Posterior cingulate gyrus (tissue), 11 donors: ENCODE measurements at places on chromosomes 6 and 20.

DNA sequence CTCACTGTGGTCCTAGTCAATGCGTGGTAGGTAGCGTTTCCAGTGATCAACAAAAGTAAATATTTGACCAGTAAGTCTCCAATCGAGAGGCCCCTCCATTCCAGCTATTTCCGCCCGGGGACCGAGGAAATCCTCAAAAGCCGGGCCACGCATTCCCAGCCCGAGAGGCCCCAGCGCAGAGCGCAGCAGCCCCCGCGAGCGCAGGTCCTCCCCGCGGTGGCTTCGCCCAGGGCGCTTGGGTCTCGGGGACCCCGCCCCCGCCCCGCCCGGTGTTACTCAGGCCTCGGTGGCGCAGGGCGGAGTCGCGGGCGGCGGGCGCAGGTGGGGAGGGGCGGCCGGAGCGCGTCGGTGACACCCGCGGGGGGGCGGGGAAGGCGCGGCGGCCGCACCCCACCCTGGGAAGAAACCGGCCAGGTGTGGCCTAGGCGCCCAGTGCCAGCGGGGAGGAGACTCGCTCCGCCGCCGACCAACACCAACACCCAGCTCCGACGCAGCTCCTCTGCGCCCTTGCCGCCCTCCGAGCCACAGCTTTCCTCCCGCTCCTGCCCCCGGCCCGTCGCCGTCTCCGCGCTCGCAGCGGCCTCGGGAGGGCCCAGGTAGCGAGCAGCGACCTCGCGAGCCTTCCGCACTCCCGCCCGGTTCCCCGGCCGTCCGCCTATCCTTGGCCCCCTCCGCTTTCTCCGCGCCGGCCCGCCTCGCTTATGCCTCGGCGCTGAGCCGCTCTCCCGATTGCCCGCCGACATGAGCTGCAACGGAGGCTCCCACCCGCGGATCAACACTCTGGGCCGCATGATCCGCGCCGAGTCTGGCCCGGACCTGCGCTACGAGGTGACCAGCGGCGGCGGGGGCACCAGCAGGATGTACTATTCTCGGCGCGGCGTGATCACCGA, at the start of gene DSP:
Gene DSP (plus strand): TSS at position 497 of the 890 bp plus-strand sequence. CDS start 245 bp downstream, at position 742.
- DNase-seq = no peak

GRCh38 chr6:26351544-26351953, 13.4 kb upstream of the BTN3A2 start:
- no peak for DNase-seq

DNA sequence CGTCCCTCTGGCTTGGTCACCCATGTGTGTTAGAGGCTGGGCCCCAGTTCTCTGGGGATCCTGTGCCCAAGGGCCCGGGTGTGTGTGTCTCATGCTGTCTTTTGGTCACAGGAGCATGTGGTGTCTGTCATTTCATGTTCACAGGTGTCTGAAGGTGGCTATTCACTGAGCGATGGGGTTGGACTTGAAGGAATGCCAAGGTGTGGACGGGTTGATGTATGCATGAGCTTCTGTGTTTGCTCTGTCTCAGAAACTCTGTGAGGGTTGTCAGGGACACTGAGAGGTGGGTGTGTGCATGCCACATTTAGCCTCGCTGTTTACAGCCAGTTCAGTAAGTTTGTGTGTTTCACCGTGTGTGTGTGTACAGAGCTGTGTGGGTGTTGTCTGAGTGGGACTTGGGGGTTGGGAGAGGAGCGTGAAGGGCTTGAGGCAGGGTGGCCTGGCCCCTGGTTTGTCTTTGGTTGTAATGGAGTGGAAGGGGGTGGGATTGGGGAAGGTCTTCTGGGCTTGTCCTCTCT, 1.2 kb downstream of the DDR1 start:
- peak; percentile 77 for DNase-seq

DNA sequence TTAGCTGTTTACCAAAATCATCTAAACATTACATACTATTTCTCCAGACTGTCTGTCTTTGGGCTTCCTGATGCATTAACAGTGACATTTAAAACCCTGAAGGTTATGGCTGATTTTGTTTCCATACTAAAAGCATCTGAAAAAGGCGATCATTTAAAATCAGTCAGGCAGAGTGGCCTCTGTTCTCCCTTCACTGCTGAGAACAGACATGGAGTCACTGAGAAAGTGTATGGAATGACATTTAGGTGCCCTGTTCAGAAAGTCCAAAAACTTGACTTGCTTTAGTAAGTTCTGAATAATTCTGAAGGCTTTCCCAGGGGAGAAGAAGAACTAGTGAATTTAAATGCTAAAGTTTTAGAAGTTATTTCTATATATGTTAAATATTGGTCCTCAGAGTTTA, 83.0 kb downstream of the MAP7 start:
- no peak for DNase-seq

GRCh38 chr20:53023732-53024520, 51.8 kb downstream of the TSHZ2 start:
- DNase-seq = no peak

DNA sequence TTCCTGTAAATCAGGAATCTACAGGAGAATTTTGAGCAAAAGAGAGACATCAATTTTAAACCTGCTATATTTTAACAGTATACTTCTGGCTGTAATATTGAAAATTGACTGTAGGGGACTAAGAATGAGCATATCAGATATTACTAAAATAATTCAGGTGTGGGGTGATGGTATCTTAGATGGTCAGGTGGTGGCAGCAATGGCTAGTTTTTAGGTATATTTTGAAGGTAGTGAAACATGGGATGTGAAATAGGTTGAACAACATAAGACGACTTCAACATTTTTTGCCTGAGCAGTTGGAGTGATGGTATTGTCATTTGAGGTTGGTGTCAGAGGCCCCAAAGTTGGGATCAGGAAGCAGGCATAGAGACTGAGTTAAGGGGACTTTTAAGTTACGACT, 32.1 kb downstream of the FAM83B start:
- DNase-seq = no peak

- no peak for DNase-seq
Measured at GRCh38 chr6:143059663-143060353, 881 bp upstream of the AIG1 start.

DNA sequence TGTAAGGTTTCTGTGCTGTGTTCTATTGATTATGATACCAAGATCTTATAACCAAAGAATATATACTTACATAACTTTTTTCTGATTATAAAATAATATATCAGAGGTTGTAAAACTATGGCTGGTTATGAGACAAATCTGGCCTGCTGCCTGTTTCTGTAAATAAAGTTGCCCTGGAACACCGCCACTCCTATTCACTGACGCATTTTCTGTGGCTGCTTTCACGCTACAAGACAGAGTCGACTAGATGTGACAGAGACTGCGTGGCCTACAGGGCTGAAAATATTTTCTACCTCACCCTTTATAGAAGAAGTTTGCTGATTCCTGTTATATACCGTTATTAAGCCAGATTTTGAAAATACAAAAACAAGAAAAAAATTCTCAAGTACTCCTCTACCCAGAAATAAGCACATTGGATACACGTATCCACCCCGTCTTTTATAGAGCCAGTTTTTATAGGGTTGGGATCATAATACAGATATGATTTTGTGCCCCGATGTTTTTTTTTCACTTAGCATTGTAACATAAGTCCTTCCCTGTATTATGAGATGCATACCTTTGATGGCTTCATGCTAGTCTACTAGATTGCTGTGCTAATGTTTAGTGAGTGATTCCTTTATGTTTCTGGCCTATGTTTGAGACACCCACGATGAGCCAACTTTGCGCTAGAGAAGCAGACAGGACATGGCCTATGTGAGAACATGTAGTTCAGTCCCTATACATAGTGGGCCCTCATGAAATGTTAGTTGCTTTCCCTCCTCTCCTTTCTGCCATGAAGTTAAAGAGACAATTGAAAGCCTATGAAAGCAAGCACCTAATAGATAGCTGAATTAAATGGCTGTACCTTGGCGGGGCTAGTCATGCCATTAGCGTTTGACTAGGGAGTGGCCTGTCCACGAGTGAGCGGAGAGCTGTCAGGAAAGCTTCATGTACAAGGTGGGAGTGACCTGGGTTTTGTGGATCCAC, 98.1 kb upstream of the KCNK16 start:
- DNase-seq = no peak

DNA sequence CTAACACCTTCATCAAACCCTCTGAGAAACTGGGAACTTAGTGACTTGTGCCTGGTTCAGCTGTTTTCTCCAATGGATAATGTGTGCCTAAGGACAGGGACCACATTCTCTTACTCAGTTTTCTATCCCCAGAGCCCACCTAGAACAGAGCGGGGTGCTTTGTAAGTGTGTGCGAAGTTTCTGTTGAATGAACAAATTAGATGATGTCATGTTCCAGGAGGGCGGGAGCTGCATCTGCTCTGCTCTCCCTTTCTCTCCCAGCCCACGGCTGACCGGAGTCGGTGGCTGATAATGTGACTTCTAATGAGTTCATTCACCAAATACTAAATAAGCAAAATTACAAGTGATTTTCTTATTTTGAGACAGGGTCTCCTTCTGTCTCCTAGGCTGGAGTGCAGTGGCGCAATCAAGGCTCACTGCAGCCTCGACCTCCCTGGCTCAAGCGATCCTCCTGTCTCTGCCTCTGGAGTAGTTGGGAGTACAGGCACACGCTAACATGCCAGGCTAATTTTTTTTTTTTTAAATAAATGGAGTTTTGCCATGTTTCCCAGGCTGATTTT, 60.7 kb upstream of the FNDC1 start:
- no peak for DNase-seq

GRCh38 chr6:1957746-1958145, 287.7 kb downstream of the GMDS start:
- DNase-seq = no peak

DNA sequence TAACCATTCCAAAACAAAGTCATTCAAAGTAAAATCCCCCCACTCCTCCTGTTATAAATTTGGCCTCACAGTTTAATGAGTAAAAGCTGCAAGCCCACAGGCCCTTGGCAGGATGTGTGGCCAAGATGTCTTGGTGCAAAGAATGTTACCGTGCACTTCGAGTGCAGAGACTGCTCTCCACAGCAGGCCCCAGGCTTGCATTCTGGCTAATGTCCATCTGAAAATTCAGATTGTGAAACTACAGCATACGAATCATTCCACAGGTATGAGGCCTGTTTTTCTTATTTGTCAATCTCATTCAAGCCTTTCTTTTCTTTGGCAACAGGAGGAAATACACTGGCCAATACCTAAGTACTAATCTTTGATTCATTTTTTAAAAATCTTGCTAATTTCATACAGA, 7.1 kb downstream of the RPS6KA2 start:
- DNase-seq = no peak

DNA sequence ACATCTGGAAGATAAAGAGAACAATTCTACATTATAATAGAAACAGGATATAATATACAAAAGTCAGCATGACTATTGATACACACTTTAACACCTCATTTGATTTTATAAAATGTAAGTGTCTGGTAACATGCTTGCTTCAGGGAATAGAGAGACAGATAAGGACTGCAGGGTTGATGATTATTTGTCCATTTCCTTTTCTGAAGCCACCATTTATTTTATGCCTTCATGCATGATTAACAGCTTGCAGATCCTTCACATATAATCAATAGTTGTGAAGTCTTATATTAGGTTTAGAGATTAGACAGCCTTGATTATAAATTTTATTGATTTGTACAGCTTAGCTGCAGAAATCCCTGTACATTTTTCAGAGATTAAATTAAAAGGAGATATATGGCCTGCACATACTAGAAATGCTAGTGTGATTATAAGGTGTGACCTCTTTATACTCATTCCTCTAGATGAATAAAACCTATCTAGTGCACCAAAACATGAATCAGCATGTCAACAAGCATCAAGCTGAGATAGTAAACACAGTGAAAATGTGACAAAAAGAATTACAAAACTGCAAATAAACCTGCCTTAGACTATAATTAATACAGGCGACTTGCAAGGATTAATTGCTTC, 198.8 kb upstream of the THEMIS start:
- DNase-seq = no peak

DNA sequence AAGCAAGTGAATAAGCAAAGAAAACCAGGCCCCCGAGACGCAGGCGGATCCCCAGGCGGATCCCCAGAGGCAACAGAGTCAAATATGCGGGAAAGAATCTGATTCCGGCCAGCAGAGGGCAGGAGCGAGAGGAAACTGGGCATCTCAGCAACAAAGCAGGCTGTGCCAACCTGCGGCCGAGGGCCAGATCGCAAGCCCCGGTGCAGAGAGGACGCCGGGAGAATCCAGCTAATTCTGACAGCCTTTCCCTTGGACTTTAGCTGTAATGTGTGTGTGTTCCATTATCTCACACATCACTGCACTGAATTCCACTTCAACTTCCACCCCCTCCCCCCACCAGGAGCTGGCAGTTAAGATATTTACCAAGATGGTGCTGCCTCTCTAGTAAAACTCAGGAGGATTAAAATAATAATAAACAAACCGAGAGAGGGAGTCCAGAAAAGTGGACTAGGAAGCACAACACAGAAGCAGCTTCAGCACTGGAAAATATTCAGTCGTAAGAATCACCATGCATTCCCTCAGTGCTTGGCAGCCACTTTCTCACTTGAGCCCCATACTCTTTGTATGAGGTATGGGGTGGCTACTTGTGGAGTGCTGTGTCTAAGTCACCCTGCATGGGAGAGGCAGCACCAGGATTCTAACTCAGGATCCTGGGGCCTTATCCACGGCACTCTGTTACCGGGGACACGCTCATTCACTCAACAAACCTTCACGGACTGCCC, 66.2 kb upstream of the SNX9 start:
- peak; percentile 93 for DNase-seq

- DNase-seq = no peak
Measured at GRCh38 chr6:50815436-50816114, 3.1 kb upstream of the TFAP2B start.

- DNase-seq = no peak
Measured at GRCh38 chr20:32806356-32806755, 13.4 kb upstream of the MAPRE1 start.

DNA sequence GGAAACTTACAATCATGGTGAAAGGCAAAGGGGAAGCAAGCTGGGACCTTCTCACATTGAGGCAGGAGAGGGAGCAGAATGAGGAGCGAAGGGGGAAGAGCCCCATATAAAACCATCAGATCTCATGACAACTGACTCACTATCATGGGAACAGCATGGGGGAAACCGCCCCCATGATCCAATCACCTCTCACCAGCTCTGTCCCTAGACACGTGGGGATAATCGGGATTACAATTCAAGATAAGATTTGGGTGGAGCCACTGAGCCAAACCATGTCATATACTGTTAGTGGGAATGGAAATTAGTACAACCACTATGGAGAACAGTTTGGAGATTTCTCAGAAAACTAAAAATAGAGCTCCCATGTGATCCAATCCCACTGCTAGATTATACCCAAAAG, 163.7 kb downstream of the MANEA start:
- no peak for DNase-seq

DNA sequence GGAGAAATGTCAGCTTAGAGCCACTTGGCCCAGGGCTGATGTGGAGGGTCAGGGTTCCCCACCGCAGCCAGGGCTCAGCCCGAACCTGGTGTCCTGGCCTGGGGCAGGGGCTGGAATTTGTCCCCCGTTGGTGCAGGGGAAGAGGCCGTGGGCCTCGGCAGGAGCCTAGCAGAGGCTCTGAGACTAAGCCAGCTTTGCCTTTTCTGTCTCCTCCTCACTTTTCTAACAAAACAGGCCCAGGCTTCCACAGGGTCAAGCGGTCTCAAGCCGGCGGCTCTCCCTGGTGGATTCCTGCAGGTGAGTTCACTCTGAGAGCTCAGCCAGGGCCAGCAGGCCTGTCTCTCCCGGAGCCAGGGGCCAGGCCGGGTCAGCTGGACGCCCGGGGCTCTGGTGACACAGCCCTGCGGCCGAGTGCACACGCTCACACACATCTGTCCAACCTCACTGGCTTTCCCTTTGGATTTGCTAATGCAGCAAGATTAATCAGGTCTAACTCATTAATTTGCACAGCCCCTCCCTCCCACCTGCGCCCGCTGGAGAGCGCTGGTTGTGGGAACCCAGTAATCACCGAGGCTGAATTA, 2.9 kb upstream of the CHRNA4 start:
- no peak for DNase-seq
